ENCODE measurements at places on chromosomes 2 and 18.

DNA sequence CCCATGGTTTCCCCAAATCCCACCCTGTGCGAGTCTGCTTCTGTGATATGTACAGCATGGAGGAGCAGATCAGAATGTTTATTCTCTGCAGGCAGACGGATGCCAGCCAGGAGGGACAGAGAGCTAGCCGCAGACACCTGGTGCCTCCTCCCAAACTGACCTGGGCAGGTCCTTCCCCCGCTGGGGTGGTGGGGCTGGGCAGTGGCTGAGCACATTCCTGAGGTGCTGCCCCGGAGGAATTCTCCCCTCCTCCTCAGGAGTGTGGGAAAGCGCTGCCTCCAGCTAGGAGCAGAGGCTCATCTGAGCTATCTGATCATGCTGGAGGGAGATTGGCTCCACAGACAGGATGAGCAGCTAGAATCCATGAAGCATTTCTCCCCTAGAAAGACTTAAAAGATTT lies 21.7 kb downstream of the C2orf92 start:
- no peak for DNase-seq

- DNase-seq, result no peak
Observed at GRCh38 chr18:73384246-73384645, 516.5 kb upstream of the NETO1 start.

DNA sequence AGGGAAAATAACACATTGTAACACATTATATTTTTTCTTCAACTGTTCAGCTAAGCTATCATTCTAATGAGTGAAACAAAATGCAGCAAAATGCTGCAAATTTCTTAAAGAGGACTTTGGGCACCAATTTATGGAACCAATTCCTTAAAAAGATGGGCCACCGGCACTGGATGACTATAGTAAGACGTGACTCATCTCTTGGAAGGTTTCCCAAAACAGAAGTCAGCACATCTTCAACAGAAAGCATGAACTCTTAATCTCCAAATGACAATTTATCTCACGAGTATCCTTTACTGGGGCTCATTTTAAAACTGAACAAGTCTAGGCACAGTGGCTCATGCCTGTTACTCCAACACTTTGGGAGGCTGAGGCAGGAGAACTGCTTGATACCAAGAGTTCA lies 213.4 kb downstream of the CDH20 start:
- DNase-seq, result no peak

DNA sequence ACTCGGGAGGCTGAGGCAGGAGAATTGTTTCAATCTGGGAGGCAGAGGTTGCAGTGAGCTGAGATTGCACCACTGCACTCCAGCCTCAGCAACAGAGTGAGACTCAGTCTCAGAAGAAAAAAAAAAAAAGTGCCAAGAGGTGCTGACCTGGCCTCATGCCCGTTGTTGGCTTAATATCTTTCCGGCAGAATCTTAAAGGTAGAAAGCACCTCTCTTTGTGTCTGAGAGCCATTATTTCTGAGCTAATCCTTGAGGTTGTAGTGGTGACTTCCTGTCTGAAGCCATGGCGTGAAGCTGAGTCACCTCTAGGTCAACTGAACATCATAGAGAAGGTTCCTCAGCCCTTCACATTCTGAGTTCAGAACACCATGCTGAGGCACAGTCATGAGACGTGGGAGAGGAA lies 60.4 kb downstream of the WDSUB1 start:
- DNase-seq, result no peak

DNA sequence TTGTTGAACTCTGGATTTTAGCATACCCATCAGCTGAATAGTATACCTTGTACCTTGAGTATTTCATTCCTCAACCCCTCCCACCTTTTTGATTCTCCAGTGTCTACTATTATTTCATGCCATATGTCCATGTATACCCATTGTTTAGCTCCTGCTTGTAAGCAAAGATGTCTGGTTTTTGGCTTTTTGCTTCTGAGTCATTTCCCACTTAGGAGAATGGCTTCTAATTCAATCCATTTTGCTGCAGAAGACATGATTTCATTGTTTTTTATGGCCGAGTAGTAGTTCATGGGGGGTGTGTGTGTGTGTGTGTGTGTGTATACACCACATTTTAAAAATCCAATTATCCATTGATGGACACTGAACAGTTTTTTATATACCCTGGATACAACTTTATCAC lies 24.3 kb upstream of the MOCOS start:
- no peak for DNase-seq

- no peak for DNase-seq
Observed at GRCh38 chr18:80119111-80119510, 10.0 kb downstream of the ADNP2 start.

GRCh38 chr18:8904316-8904715 lies 198.2 kb upstream of the NDUFV2 start:
- DNase-seq, result no peak

- no peak for DNase-seq
Observed at GRCh38 chr2:9889812-9890261, 46.6 kb downstream of the TAF1B start.

DNA sequence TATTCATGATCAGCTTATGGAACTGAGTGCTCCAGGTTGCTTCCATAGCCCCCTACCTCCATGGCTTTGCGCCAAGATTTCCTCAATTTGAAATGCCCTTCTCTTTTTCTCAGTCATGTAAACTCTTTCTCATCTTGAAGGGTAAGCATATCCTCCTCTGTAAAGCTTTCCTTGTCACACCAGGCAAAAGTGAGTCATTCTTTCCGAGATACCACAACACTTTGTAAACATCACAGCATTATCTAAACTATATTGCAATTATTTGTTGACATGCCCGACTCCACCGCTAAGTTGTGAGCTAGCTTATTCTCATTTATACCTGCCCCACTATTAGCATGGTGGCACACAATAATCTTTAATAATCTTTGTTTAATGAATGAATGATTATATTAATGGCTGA lies 419.5 kb upstream of the CHST9 start:
- DNase-seq, result no peak

GRCh38 chr2:210792000-210792399 lies 235.6 kb downstream of the CPS1 start:
- DNase-seq, result no peak

GRCh38 chr2:48315896-48316194 lies 214.1 kb upstream of the STON1 start:
- peak; percentile 61 for DNase-seq

- no peak for DNase-seq
Observed at GRCh38 chr2:98020992-98021713, 25.4 kb upstream of the TMEM131 start.

GRCh38 chr2:170146784-170147183 lies 31.2 kb upstream of the MYO3B start:
- no peak for DNase-seq

DNA sequence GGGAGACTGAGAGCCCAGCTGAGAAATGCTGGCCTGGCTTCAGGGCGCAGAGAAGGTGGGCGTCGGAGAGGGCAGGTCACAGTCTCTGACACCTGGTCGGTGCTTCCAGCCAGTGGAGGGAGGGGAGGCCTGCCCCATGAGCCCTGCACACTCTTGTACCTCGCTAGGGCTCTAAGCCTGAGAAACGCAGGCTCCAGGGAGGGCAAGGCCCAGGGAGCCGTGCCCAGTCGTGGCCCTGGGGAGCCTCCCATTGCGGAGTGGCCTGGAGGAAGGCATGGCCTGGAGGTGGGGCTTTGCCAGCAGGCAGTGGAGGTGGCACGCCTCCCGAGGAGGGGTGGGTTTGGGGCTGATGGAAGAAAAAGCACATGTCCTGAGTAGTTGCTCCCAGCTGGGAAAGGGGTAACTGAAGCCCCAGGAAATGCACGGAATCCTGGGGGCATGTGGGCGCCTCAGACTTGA lies 39.0 kb downstream of the MTERF4 start:
- DNase-seq, result peak; percentile 8

DNA sequence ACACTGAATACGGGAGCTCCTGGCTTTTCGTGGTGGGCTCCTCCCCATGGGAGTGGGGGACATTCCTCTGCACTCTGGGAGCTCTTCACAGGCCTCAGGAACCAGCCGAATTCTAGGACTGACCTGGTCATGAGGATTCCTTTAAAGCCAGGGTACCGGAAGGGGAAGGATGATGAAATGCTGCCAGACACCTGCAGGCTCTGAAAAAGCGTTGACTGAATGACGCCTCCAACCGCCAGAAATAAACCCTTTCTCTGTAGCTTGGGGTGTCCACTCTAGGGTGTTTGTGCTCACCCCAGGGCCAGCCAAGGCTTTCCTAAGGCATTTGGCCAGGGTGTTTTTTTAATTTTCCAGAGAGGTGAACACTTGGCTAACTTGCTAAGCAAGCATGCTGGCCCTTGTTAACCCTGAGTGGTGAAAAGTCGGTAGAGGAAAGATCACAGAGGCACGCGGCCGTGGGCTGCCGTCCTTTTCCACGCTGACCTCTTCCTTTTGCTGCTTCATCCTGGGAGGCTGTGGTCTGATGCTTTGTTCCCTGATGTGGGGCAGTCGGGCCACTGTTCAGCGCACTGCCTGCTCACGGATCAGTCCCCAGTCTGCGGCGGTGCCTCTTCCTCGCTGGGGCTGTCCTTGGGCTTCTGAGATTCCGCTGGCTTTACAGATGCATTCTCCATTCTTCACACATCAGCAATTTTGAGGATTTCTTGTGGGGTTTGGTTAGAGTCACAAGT lies 32.0 kb downstream of the IMPA2 start:
- no peak for DNase-seq

DNA sequence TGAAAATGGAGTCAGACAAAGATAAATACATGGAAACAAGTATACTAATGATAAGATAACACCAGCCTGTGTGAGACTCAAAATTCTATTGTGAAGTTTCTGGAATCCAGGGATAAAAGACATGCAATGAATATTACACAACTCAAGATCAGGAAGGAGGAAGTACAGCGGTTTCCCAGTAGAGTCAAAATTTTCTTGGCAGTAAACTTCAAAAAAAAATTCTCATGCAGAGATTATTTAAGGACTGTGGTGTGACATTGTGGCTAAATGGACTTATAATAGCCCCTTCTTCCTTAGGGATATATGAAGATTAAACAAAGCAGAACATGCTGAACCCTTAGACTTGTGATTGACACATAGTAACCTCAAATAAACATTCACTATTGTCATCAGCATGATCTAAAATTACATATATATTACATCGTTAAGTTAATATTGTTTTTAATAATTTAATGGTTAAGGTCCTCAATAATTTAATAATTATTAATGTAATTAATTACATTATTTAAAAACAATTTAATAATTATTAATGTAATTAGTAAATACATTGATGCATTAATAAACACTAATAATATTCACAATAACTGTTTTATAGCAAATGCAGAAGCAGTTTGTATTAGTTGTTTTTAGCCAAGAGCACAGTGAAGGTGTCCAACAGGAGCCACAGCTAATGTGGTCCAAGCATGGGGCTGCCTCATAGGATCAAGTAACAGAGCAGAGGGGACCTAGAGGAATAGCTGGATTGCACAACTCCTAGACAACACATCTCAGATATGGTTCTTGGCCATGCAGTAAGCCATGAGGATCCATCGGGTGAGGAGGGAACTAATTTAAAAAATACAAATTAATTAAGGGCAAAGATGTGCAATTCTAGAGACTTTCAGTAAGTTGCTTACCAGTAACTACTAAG lies 77.3 kb downstream of the POLE4 start:
- DNase-seq, result no peak

DNA sequence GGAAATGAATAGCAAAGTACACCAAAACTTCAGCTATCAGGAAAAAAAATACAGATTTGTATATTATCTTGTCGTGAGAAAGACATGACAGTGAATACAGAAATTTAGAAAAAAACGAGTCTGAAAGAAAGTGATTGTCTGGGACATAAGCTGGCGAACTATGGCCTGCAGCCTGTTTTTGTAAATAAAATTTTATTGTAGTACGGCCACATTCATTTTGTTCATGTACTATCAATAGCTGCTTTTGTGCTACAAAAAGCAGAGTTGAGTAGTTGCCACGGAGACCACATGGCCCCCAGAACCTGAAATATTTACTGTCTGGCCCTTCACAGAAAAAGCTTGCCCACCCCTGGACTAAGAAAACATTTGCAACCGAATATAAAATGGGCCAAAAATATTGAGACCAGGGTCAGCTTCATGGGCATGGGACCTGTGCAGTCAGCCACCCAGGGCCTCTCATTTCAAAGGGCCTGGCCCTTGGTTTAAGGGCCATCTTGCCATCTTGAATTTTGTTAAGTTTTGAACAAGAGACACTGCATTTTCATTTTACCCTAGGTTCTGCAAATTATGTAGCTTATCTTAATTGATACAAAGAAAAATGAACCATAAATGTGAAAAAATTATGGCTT lies 17.9 kb downstream of the ANTXR1 start:
- no peak for DNase-seq

DNA sequence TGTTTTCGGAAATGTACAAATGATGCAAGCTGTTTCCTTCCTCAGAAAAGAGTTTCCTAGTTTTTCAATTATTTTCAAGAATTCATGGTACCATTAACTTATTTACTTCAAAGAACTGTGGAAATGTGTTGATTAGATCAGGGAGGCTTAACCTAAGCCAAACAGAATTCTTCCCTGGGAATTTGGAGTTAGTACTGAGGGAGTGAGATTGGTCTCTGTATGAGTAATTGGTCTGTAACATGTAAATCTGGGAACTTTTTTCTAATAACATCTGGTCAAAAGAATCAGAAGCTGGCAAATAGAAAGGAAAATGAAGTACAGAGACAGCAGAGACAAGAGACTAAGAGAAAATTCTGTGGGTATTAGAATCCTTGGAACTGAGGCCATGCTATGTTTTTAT lies 145.8 kb downstream of the BABAM2 start:
- no peak for DNase-seq

GRCh38 chr2:5766056-5766455 lies 73.9 kb downstream of the SOX11 start:
- DNase-seq, result no peak

DNA sequence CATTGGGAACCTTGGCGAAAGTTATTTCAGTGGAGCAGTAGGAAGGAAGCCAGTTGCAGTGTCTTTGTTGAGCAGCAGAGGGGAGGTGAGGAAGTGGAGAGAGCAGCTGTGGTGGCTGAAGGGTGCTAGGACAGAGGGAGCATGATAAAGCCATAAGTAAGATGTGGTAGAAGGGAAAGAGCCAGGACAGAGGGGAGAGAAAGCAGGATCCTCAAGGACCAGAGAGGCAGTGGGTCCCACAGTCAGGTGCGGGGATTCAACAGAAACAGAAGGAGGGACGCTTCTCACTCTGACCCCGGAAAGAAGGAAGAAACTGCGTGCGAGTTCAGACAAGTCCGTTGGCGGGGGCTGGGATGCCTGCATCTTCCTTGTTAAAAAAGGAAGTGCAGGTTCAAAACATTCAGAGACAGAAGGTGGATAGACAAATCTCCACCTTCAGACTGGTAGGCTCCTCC lies at the start of gene CXCR2:
TSS of gene CXCR2 (plus strand) at position 403 of the 455 bp plus-strand sequence. CDS start 8,774 bp downstream, outside the sequence.
- no peak for DNase-seq

DNA sequence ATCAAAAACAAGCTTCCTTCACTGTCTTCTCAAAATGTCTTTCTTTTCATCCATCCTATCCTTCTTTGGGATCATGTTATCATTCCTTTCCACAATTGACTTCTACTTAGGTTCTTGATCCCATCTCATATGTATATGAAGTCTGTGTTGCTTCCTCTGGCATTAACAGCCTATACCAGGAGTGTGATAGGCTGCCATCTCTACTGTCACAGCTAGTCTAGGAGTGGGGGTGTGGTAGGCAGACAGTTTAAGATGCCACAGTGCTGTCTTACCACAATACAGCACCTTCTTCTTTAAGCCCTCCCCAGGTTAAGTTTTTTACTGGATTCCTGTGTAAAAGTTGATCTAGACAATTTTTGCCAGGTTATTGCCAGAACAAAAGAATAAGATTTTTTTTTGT lies 3.7 kb upstream of the HTR2B start:
- no peak for DNase-seq
